ENCODE measurements at places on chromosomes 7 and 10.

DNA sequence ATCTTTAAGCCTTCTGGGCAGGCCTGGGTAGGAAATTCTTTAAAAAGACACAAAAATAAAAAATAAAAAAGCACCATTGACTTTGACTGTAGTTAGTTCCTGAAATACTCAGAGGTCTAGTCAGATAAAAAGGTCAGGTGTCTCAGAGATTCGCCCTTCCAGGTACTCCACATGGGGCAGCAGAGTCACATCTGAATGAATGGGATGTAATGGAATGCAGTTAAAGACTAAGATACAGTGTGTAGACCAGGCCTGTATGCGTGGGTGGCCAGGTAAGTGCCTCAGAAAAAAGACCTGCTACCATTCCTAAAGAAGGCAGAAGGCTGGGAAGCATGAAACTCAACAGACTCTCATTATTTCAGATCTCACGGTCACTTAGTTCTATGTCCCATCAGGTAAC lies 68.6 kb upstream of the SEM1 start:
- DNase-seq, result peak; percentile 60

- no peak for DNase-seq
Measured at GRCh38 chr7:148681821-148682220, 16.9 kb upstream of the CUL1 start.

DNA sequence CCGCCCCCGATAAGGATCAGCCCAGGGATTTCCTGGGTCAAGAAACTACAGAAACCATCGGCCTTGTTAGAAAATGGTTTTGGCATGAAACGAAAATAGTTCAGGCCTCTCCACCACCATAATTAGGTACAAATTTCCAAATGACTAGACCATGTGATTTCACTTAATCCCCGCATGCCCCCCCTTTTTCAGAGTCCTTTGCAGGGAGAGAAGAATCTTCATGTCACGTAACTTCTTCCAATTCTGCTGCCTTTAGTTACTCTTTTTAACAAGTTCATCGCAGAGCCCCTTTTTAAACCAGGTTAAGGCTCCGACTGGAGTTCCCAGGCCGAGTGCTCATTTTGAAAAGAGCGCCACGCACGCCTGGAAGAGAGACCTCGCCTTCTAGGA lies 3.4 kb downstream of the PDGFA start:
- DNase-seq, result no peak

GRCh38 chr10:50605269-50605950 lies 18.3 kb downstream of the SGMS1 start:
- DNase-seq, result no peak

GRCh38 chr7:111265394-111265793 lies 174.5 kb downstream of the LRRN3 start:
- DNase-seq, result no peak

DNA sequence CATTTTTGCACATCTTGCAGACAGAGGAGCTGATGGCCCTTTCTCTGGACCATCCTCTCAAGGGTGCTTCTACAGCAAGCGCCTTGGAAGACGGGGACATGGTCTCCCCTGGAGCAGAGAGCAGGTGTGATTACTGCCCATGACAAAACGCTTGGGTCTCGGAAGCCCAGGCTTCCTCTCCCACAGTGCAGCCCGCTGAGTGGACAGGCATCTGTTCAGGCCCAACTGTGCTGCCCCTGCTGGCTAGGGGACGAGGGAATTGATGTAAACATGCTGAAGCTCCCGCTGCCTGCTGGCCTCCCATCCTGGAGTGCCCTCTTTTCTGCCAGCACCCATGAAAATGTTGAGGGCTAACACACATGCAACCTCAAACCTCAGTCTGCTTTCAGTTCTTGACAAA lies 14.3 kb downstream of the IL15RA start:
- DNase-seq, result peak; percentile 20

GRCh38 chr10:90424730-90425129 lies 433.1 kb downstream of the HTR7 start:
- DNase-seq, result no peak

GRCh38 chr10:49309691-49310411 lies 10.9 kb downstream of the C10orf71 start:
- DNase-seq, result no peak

DNA sequence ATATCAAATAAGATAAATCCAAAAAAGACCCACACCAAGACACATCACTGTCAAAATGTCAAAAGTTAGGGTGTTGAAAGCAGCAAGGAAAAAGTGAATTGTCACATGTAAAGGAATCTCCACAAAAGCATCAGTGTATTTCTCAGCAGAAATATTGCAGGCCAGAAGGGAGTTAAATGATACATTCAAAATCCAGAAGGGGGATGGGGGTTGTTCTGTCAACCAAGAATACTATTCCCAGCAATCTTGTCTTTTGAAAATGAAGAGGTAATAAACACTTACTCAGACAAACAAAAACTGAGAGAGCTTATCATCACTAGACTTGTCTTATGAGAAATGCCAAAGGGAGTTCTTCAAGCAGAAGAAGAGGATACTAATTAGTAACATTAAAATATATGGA lies 191.1 kb upstream of the NOBOX start:
- no peak for DNase-seq

GRCh38 chr10:105139363-105139896 lies 498.3 kb downstream of the SORCS3 start:
- no peak for DNase-seq

GRCh38 chr7:153530441-153530840 lies 521.8 kb upstream of the DPP6 start:
- no peak for DNase-seq

GRCh38 chr10:44253769-44254462 lies 131.0 kb downstream of the CXCL12 start:
- no peak for DNase-seq

- no peak for DNase-seq
Measured at GRCh38 chr10:97291357-97292096, 910 bp downstream of the ARHGAP19 start.

GRCh38 chr7:22016507-22016906 lies 70.8 kb upstream of the CDCA7L start:
- no peak for DNase-seq

DNA sequence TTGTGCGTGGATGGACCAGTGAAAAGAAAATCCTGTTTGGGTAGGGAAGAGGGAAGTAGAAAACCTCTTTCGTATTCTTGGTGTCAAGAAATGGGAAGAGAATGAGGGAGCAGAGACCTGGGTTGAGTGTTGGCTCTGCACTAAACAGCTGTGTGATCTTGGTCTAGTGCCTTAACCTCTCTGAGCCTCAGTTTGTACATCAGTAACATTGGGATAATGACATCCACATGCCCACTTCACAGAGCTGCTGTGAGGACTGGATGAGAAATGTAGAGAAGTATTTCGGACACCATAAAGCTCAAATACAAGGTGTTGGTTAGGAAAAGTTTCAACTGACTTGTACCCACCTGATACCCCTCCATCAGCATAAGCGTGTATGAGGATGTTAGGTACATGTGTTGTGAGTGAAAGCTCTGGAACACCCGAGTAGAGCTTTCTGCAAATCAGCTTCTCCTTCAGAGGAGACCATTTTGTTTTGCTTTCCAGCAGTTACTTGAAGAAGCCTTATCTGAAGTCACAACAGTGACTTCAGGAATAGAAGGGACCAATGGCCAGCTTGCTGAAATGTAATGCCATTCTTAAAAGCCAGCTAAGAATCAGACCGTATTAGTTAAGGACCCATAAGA lies 11.2 kb downstream of the TRIM56 start:
- no peak for DNase-seq

GRCh38 chr7:125355899-125356298 lies 426.3 kb upstream of the POT1 start:
- no peak for DNase-seq

- peak; percentile 33 for DNase-seq
Measured at GRCh38 chr7:158695726-158696452, 8.7 kb downstream of the NCAPG2 start.

DNA sequence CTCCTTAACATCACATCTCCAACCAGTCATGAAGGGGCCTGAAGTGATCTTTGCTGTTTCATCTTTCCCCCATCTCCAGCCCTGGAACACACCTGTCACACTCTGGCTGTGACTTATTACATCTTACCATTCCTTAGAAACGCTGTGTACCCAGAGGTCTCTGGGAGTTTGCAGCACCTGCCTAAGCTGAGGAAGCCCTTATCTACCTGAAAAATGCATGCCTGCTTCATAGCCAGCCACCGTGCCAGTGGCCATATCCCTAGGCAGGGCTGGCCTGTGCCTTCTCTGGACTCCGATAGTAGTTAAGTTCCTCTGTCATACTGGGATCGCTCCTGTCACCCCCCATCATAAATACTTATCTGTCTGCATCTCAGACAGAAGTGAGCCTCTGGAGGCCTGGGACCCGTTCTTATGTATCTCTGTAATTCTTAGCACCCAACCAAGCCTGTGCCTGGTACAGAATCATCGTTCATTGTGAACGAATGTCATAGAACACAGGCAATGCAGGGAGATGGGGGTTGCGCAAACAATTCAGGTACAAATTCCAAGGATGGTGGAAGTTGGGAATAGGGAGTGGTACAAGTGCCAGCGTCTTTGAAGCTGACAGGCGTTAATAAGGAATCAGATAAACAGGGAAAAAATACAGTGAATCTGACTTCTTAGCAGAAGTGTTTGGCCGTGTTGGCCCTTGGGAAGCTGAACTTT lies 254.6 kb downstream of the CAMK1D start:
- DNase-seq, result no peak

- DNase-seq, result peak; percentile 70
Measured at GRCh38 chr10:5888843-5889623, 660 bp downstream of the ANKRD16 start.

GRCh38 chr7:123994449-123994848 lies 38.4 kb downstream of the TMEM229A start:
- no peak for DNase-seq

DNA sequence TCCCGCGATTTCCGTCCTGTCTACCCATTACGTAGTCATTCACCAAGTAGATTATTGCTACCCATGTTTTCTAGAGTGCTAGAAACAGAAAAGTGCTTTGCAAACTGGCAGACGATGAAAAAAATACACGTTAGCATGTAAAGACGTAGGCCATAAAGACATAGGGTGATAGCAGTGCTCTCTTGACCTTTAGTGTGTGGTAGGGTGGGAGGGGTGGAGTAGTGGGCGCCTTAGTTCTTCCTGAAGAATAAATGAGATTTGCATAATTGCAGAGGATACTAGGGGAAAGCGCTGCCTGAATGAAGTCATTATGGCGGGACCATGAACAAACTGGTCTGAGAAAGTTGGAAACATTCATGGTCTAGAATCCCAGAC lies 948 bp downstream of the ZNF485 start:
- DNase-seq, result no peak

- DNase-seq, result no peak
Measured at GRCh38 chr10:75243426-75243825, 7.7 kb upstream of the COMTD1 start.

DNA sequence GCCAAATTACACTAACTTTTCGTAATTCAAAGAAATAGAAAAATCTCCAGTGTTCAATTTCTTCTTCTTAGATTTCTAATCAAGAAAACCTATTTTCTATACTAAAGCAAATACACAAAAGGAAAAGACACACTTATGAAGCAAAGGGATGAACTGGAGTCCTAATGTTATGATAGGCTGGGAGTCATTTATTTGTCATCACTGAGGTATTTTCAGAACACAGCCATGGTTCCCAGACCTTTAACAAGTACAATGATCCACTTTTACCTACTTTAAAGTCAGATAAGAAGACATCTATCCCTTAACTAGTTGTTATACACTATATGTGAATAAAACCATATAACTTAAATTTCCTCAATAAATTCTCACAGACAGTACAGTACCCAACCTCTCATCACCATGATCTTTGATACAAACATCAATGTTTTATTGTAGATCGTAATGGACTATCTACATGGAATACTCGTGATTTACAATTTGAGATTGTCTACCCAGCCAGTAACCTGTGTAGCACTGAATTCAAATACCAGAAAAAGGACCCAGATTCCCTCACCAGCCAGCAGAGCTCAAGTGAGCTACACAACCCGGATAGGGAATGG lies 12.5 kb downstream of the ASNS start:
- DNase-seq, result no peak

- no peak for DNase-seq
Measured at GRCh38 chr10:29648983-29649268, 14.2 kb upstream of the SVIL start.

DNA sequence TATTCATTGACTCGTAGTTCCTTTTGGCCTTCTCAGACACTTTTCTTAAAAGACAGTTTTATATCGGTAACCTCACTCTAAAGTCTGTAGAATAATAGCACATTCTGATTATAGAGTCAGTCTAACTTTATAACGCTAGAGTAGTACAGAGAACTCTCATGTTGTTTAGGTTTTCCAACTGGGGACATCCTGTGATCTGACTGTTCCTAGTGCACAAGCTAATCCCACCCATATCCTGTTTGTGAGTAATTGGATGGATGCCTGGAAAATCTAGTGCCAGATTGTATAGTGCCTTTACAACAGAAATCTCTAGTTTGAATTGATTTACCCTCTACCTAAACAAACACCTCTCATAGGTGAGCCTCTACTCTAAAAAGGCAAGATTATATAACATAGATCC lies 107.4 kb downstream of the ZEB1 start:
- DNase-seq, result no peak

DNA sequence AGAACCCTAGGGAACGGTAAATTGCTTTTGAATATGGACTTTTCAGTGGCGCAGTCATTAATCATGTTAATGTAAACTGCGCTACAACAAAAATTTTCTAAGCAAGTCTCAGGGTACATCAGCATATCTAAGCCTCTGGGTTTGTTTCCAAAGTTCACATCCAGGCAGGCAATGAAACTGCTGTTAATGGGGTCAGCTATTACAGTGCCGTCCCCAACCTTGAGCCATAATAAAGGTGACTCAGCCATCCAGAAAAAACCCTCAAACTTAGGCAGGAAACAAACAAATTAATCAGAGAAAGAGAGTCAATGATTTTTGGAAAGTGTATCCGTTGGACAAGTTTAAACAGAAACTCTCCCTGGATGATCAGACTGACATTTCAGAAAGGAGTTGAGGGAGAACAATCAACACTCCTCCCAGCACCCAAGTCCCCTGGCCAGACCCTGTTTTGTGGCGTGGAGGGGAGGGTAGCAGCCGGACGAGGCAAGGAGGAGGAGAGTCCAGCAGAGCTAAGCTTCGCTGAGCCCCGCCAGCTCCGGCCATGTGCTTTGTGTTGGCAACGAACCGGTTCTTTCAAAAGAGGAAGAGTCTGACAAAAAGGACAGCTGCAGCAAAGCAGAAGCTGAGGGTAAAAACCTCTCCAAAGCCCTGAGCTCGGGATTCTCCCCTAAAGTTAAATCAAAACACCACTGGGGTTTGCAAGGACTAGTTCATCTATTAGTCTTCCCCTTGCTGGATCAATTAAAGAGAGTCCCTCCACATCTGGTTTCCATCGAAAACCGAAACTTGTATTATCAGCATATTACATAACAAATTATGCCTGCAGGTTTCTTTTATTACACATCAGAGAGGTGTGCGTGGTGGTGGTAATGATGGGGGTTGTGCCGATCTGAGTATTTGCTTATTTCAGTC lies 3.6 kb downstream of the FAM53B start:
- no peak for DNase-seq

DNA sequence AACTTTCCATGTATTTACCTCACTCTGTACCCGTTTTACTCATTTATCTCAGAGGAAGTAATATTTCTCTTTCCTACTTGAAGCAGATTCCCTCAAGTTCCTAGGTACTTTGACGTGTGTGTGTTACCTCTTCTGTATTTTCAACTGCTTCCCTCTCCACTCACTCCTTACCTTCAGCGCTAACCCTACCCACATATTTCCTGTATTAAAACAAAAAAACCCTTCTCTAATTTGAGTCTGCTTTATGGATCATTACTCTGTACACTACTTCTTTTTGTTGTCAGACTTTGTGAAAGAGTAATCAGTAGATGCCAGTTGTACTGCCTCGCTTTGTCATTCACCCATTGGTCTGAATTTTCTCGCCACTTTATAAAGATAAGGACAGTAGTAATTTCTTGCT lies 74.0 kb downstream of the CDK13 start:
- DNase-seq, result no peak

Measured in H9 (cell line).